ENCODE measurements at places on chromosomes 11 and 22. TPM values are rescaled to one million over a fixed set of nuclear protein-coding genes. Genes with fewer than 3 reads are reported as not detected.

DNA sequence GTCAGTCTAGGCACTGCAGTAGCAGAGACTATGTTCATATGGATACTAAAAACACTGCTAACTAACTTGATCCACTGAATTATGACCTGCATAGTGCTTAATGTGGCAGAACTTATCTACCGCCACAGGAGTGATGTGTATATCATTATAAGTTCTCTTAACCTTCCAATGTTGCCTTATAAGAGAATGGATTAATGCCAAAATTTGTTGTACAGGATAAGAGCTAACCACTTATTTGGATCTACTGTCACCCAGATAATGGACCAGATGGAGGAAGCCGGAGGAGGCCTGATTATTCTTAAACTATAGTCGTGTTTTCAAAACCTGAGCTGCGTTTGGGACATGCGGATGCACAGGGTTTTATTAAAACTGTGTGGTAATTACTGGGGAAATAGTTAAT lies 1.9 kb upstream of the OR51B4 start:
- no peak for DNase-seq
- H3K27ac ChIP-seq: no peak overlapping the region
- no peak overlapping the region for H3K4me3 ChIP-seq
- H3K36me3 ChIP-seq: no peaks in the 10 kb centered on the region

- no peaks in the 10 kb centered on the region for H3K4me1 ChIP-seq
- no peak for DNase-seq
- no peaks in the 10 kb centered on the region for H3K36me3 ChIP-seq
- no peak overlapping the region for H3K27ac ChIP-seq
- no peaks in the 10 kb centered on the region for H3K27me3 ChIP-seq
- H3K4me3 ChIP-seq: no peak overlapping the region
These were observed 33.8 kb downstream of the ZNF280B start for GRCh38 chr22:22474733-22475132.

DNA sequence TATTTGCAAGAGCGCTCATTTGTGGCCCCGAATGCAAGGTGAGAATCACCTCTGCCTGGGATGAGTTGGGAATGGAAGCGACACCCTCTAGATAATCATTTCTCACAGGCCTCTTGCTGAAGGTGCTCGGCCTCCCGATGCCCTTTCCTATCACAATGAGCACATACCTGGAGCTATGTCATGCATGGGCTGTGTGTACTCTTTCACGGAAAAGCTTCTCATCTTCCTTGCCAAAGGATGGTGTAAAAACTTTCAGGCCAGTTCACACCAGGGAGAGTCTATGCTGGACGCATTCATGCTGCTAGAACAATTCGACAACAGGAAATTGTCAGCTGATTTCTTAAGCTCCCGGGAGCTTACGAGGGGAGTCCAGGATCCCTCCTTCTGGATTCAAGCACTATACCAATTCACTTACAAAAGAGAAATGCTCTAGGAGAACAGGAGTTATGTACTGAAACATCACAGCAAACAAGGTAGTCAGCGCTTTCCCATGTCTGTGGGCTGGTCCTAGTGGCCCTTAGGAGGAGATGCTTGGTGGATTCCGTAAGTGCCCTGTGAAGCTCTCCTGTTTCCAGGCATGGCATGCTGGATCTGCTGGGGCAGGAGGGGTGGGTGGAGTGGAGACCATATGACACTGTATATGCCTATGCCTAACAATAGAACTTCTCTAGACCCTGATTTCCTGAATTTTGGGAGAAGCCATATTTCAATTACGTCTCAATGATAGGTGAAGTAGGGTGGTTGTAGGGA lies 53.1 kb upstream of the B3GAT1 start:
- no peak overlapping the region for H3K27ac ChIP-seq
- no peak for DNase-seq
- no peak overlapping the region for H3K4me3 ChIP-seq
- H3K4me1 ChIP-seq: no peaks in the 10 kb centered on the region
- no peaks in the 10 kb centered on the region for H3K36me3 ChIP-seq

Gene ARHGAP8
- 9.2 TPM for total RNA-seq

Gene PKP3
- 36.8 TPM for total RNA-seq

Gene SPTBN2
- total RNA-seq: 7.3 TPM

DNA sequence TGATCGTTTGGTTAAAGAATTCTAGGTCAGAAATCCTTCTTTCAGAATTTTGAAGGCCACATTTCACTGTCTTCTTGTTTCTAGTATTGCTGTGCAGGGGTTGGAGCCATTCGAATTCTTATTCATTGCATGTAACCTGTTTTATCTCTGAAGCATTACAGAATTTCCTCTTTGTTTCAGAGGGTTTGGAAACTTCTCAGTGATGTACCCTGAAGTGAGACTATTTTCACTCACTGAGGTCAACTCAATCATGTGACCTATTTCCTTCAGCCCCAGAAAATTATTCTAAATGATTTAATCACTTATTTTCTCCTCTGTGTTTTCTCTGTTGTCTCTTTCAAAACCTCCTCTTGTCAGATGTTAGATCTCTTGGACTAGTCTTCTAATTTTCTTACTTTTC lies 147.8 kb downstream of the ENTHD1 start:
- H3K36me3 ChIP-seq: no peaks in the 10 kb centered on the region
- H3K4me3 ChIP-seq: no peak overlapping the region
- no peaks in the 10 kb centered on the region for H3K4me1 ChIP-seq
- H3K27me3 ChIP-seq: peaks cover 6% of the 10 kb centered on the region

DNA sequence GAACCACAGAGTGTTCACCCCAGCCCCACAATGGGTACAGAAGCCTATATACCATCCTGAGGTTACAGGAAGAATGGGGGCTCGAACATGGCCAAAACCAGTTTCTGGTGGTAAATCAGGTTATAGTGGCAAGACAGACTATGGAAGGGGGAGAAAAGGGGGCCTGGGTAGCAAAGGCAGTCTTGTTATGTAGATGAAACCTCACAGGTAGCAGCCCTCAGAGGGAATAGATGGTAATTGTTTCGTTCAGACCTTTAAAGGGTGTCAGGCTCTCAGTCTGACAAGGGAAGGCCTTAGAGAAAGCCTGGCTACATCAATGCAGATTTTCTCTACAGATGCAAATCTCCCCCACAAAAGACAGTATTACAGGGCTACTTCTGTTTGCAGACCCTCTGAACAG lies 3.4 kb downstream of the CAPN1 start:
- no peak for DNase-seq
- H3K4me3 ChIP-seq: no peak overlapping the region
- H3K4me1 ChIP-seq: peaks cover 14% of the 10 kb centered on the region
- H3K27ac ChIP-seq: no peak overlapping the region

- no peak overlapping the region for H3K27ac ChIP-seq
- H3K27me3 ChIP-seq: no peaks in the 10 kb centered on the region
- H3K4me1 ChIP-seq: no peaks in the 10 kb centered on the region
- DNase-seq: no peak
- H3K36me3 ChIP-seq: no peaks in the 10 kb centered on the region
- H3K4me3 ChIP-seq: no peak overlapping the region
These were observed 296.9 kb downstream of the OPCML start for GRCh38 chr11:133235381-133235780.

Gene AIFM3
- 2.7 TPM for total RNA-seq

GRCh38 chr11:93784935-93785360 lies 866 bp downstream of the MED17 start:
- peaks cover 10% of the 10 kb centered on the region for H3K36me3 ChIP-seq
- H3K4me3 ChIP-seq: peak overlapping the region; percentile 99
- peak overlapping the region; percentile 93 for H3K27ac ChIP-seq

Gene LIN7C
- 44.2 TPM for total RNA-seq

Gene VSIG2
- not detected for total RNA-seq

- H3K27ac ChIP-seq: no peak overlapping the region
- no peaks in the 10 kb centered on the region for H3K36me3 ChIP-seq
- DNase-seq: no peak
- no peaks in the 10 kb centered on the region for H3K4me1 ChIP-seq
- H3K27me3 ChIP-seq: no peaks in the 10 kb centered on the region
- H3K4me3 ChIP-seq: no peak overlapping the region
These were observed 502 bp downstream of the SMIM38 start for GRCh38 chr11:69156235-69156639.

Data from Panc1 (cell line).